T-helper 9 cell (primary cell): ENCODE measurements at places on chromosomes 4 and X.

- no peak for DNase-seq
Observed at GRCh38 chr4:982814-983213, 4.0 kb upstream of the IDUA start.

DNA sequence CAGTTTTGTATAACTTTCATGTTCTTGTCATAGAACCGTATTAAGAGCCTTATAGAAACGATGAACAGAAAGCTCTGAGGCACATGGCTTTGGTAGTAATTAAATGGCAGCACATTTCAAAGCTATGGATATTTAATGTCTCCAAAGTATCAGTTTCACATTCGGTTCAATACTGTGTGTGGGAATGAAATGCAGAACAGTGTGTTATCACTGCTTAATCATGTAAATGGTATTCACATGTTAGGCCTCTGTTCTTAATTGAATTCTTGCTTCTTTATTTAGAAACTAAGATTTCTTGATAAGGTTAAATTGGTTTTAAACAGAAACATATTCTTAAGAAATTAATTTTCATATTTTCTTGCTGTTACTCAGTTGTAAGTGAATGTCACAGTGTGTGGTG, 701.0 kb upstream of the PITX2 start:
- DNase-seq: no peak

DNA sequence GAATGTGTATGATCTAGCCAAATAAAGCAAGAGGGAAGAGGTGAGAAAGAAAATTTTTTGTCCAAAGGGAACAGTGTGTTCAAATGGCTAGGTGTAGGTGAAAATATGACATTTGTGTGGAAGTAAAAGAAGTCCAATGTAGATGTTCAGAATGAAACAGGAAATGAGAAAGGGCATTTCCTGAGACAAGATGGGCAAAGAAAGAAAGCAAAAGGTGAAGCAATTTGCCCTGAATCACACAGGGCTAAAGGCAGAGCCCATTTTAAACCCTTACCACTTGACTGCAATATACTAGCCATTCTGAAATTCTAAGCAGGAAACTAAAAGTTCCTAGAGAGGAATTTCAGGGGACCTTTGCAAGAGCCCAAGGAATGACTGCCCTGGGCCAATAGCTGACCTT, 36.0 kb downstream of the CLOCK start:
- no peak for DNase-seq

DNA sequence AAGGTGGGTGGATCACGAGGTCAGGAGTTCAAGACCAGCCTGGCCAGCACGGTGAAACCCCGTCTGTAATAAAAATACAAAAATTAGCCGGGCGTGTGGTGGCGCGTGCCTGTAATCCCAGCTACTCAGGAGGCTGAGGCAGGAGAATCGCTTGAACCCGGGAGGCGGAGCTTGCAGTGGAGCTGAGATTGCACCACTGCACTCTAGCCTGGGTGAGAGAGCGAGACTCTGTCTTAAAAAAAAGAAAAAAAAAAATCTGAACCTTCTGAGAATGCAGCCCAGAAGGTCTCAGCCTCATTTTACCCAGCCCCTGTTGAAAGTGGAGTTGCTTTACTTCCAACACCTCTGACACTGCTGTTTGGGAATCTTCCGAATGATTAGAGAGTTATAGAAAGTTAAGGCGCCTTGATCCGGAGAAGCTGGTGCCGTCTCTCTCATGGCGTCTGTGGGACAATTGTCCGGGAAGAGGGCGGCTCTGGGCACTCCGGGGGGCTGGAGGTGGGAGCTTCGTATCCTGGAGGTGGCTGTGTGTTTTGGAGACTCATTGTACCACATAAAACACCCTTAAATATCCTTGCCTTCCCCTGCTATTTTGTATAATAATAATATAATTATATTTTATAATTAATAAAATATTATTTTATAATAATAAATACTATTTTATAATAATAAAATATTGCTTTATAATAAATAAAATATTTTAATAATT, 92.7 kb upstream of the PPP2R3B start:
- DNase-seq: no peak

DNA sequence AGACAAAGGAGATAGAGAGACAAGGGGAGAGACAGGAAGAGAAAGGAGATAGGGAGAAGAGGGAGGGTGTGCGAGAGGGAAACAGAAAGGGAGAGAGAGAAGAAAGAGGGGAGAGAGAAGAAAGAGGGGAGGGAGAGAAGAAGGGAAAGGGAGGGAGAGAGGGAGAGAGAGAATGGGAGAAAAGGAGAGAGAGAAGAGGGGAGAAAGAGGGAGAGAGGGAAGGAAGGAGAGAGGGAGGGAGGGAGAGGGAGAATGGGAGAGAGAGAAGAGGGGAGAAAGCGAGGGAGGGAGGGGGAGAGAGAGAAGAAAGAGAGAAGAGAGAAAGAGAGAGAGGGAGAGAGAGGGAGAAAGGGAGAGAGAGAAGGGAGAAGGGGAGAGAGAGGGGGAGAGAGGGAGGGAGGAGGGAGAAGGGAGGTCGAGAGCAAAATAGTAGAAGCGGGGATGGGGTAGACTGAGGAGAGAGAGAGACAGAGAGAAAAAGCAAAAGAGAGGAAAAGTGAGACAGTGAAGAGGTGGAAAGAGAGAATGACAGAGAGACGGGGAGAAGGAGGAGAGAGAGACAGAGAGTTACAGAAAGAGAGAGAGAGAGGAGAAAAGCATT, 218.2 kb downstream of the DHRSX start:
- DNase-seq: no peak
